ENCODE measurements at places on chromosomes 2 and 18.

DNA sequence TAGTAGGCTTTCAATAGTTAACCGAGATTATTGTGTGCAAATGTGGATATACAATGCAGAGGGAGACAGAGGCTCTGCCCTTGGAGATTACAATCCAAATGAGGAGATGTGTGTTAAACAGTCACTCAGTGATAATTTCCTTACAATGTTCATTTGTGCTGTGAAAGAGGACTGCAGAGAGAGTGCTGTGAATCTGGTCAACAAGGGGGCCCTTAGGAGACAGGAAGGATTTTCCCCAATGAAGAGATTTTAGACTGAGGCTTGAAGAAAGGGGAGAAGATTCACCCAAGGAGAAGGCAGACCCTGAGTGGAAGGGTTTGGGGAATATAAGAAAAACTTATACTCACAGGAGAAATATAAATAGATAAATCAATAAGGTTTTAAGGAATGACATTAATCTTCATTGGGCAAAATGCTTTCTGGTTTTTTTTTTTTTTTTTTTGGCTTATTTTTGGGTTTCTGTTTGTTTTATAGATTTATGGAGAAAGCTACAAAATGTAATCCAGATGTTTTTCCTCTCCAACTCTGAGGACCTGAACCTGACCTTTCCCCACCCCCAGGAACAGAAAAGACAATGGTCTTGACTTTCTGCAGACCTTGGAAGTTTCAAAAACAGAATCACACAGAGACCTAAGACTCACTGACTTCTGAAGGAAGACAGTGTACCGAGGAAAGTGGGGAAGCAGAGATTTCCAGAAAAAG, 151.3 kb upstream of the SERPINE2 start:
- no peak for DNase-seq

- no peak for DNase-seq
Observed at GRCh38 chr2:2889141-2889540, 488.5 kb downstream of the EIPR1 start.

- no peak for DNase-seq
Observed at GRCh38 chr18:65365245-65365980, 385.4 kb upstream of the CDH7 start.

- no peak for DNase-seq
Observed at GRCh38 chr18:57439609-57439968, 4.4 kb downstream of the ONECUT2 start.

DNA sequence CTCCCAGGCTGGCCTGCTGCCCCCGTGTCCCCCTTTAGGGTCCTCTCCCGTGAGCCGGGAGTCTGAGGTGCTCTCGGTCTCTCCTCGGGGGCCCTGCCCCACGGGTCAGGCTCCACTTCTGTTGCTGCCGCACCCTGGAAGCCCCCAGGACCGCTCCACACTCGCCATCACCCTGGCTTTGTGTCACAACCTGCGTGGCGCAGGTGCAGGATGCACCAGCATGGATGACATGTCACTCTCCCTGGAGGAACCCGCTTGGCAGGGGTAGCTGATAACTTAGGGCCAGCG, 10.8 kb upstream of the ARHGEF4 start:
- no peak for DNase-seq

- DNase-seq = no peak
Observed at GRCh38 chr18:9986156-9986930, 72.5 kb downstream of the VAPA start.

- no peak for DNase-seq
Observed at GRCh38 chr2:161839926-161840325, 215.7 kb downstream of the SLC4A10 start.

- no peak for DNase-seq
Observed at GRCh38 chr2:181378491-181378890, 78.7 kb upstream of the ITGA4 start.

DNA sequence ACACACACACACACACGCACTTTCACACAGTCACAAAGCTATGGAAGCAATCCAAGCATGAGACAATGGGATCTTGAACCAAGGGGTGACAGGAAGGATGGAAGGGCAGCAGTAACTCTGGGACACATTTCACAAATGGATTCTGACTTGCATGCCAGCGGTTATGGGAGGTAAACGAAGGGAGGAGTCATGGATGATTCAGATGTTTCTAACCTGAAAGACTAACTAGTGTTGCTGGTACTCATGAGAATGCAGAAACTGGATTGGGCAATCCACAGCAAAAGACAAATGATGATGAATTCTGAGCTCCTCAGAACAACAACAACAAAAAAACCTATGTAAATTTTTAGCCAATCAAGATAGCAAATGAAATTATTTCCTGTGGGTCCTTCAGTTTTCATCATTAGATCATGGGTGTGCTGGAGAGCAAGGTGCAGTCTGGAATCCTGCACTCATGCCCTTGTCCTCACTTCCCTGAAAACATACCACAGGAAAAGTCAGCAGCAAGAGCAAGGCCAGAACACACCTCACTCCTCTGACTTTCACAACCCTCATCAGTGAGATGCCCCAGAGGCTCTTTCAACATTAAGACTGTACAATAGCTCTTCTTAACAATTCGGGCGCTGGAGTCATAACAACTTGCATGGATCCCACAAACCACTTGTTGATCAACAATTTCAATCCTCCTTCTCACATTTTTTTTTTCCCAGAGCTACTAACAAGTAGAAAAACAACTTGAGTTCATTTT, 32.6 kb downstream of the ABCA12 start:
- no peak for DNase-seq

Data from activated naive CD4-positive, alpha-beta T cell (primary cell).